Uterus (tissue), 4 donors: ENCODE measurements at places on chromosomes 13 and 19. TPM values are rescaled to one million over a fixed set of nuclear protein-coding genes. Genes with fewer than 3 reads are reported as not detected.

DNA sequence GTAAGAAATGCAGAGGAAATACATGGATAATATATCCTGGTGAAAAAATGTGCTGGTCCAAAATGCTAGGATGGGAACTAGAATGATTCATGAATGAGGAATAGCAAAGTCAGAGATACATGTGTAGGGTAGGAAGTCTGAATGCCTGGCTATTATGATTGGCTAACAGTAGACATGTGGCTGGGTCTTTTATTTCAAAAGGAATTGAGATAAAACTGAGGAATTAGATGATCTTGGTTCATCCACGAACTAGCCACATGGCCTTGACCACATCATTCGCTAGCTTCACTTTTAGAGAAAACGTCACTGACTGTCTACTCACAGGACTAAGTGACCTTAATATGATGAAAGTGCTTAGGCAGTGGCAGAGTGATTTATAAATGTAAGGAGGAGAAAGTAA lies 103.1 kb downstream of the TRPC4 start:
- peaks cover 3% of the 10 kb centered on the region for H3K4me1 ChIP-seq
- no peak overlapping the region for H3K27ac ChIP-seq
- no peaks in the 10 kb centered on the region for H3K36me3 ChIP-seq
- DNase-seq: no peak
- H3K4me3 ChIP-seq: no peak overlapping the region

Gene CTU1
- total RNA-seq: not detected

GRCh38 chr13:34634448-34634847 lies 307.6 kb upstream of the NBEA start:
- no peaks in the 10 kb centered on the region for H3K4me1 ChIP-seq
- DNase-seq: no peak
- H3K4me3 ChIP-seq: no peak overlapping the region
- H3K36me3 ChIP-seq: no peaks in the 10 kb centered on the region
- H3K27ac ChIP-seq: no peak overlapping the region

Gene ZNF90
- 0.77 TPM for total RNA-seq

GRCh38 chr13:80361298-80361697 lies 20.4 kb upstream of the SPRY2 start:
- no peak overlapping the region for H3K27ac ChIP-seq
- H3K27me3 ChIP-seq: no peaks in the 10 kb centered on the region
- no peaks in the 10 kb centered on the region for H3K36me3 ChIP-seq
- no peaks in the 10 kb centered on the region for H3K4me1 ChIP-seq

Gene ACP7
- not detected for total RNA-seq
